ENCODE measurements at places on chromosomes 7 and 10.

GRCh38 chr10:132571650-132572544 is 34.3 kb downstream of the INPP5A start:
- peak; percentile 81 for DNase-seq

- DNase-seq = no peak
Observed at GRCh38 chr10:58955615-58956014, 220.8 kb upstream of the PHYHIPL start.

DNA sequence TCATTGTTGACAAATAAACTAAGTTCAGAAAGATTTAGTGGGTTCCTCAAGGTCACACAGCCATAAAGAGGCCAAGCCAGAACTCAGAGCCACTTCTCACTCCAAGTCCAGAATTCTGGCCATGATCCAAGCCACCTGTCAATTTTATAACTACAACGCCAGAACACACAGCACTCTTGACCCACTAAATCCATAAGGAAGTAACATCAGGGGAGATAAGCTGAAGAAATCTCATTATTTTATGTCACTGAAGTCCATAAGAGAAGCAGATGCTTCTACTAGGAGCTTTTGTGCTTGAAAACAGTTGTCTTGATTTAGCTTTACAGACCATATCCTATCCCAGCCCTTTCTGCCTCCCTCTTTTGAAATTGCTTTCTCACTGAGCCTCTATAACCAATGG is 15.9 kb downstream of the ADAM12 start:
- no peak for DNase-seq

- no peak for DNase-seq
Observed at GRCh38 chr7:18123508-18124239, 96.0 kb upstream of the PRPS1L1 start.

Measured in OCI-M1 (cell line).